ENCODE measurements at places on chromosomes 1 and 21.

DNA sequence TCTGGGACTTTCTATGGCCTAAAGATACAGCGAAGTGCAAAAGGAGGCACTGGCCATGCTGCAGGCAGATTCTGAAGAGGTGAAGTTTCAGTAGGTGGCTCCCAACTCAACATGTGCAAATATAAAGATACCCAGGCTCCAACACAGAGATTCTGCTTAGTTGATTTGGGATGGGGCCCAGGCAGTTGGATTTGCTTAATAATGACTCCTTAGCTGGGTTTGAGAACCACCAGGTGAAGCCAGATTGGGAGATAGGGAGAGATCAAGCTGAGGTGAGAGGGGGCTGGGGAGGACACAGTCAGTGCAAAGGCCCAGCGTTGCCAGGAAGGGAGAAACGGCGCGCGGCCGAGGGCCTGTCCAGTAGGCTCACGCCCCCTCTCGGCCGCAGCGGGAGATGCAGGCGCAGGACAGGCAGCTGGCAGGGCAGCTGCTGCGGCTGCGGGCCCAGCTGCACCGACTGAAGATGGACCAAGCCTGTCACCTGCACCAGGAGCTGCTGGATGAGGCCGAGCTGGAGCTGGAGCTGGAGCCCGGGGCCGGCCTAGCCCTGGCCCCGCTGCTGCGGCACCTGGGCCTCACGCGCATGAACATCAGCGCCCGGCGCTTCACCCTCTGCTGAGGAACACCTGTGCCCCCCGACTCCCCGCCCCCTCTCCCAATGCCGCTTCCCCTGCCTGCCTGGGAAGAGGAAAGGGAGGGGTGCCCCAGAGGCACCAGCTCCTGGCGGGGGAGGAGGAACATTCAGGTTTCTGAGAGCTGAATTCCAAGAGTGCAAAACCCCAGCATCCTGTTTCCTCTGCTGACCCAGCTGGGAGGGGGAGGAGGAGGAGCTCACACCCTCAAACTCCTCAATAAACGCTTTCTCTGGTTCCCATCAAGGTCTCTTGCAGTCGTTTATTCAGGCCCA is 1.2 kb downstream of the FAM167B start:
- DNase-seq, result no peak

DNA sequence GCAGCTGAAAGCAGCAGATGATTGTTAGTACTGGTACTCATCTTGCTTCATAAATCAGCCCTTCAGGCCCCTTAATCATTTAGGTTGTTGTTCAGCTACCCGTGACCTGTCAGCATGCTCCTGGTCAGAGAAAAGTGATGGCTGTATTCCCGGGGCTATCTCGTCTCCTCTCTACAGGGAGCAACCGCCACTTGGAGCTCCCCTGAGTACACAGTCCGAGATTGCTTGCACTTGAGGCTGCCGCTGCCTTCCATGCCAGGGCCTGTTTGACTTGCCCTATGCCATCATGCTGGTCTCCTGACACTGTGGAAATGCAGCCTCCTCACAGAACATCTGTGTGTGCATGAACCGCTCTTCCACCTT is 97.5 kb downstream of the SPATA46 start:
- DNase-seq, result no peak

- no peak for DNase-seq
Observed at GRCh38 chr1:57832612-57833011, 408.8 kb upstream of the DAB1 start.

DNA sequence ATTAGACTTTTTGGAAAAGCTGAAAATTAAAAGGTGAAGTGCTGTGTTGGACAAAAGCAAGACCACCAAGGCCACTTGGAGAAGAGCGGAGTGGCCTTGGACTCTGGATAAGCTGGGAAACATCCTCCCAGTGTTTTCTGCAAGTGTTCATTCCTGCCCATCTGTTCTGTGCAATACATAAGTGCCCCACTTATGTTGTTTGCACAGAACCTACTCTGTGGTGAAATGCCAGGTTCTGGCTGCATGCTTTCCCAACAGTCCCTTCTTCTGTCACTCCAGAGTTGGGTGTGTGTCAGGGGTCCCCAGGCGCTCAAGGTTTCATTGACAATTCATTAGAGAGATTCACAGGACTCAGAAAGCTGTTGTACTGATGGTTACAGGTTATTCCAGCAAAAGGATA is 30.3 kb downstream of the NHLH2 start:
- DNase-seq, result no peak

DNA sequence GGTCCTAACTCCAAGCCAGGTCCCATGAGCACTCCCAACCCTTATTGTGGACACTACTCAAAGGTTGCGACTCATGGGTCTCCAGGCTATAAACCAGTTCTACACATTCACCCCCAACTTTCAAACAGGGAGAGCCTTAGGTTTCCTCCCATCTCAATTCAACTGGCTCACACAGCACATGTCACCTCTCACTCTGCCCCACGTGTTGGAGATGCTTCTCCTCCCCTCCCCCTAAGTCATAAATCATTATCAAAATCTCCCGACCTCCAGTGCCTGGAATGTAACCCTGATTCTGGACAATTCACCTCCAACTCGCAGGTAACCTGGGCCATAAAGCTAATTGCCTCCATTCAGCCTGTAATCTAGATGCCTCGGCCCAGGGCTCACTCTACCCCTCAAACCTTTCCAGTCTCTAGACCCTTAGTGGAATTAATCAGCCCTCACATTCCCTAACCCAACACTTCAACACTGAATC is 595 bp downstream of the AK2 start:
- DNase-seq, result no peak

- DNase-seq, result no peak
Observed at GRCh38 chr1:195954848-195955247, 653.4 kb downstream of the KCNT2 start.

DNA sequence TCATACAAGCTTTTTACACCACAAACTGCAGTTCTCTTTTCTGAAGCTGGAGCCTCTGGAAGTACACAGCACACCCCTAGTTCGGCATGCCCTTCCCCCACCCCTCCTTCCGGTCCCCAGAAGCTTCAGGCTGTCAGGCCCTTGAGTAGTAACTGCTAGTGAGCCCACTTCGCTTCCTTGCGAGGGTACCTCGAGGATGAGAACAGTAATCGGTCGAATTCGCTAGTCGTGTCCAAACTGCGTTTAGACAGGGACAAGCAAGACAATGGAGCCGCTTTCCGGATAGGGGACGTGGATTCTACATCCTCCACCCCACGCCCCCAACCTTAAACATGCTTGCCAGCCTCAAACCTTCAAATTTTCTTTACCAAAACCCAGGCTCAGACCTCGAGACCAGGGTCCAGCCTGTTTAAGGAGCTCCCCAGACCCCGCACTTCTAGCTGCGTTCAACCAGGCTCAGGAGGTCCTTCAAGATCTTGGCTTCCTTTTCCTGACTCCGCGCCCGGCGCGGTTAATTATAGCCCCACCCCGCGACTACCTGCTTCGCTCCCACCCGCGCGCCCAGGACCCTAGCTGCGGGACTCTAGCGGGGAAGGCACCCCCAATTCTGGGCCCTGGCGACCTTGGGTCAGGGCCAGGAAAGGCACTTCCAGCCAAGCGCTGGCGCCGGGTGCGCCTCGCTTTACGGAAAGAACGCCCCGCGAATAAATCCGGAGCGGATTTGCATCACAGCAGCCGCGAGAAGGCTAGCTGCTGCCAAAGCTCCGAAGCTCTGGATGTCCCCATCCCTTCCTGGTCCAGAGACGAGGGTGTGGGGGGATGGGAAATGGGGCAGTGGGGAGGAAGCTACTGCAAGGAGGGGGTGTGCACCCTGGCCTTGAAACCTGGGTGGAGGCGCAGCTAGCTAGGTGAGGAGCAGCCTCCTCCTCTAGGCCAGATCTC is 8.1 kb upstream of the TSPAN1 start:
- no peak for DNase-seq

GRCh38 chr1:205172729-205173366 is 38.7 kb downstream of the DSTYK start:
- DNase-seq, result peak; percentile 92

DNA sequence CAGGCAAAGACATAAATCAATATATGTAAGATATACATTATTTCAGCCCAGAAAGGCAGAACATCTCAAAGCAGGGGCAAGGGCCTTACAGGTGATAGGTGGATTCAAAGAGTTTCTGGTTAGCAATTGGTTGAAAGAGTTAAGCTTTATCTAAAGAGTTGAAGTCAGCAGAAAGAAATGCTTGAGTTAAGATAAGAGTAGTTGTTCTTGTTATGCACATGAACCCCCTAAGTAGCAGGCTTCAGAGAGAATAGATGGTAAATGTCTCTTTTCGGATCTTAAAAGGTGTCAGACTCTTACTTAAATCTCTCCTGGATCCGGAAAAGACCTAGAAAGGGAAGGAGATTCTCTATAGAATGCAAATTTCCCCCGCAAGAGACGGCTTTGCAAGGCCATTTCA is 8.3 kb upstream of the ZBTB40 start:
- no peak for DNase-seq

DNA sequence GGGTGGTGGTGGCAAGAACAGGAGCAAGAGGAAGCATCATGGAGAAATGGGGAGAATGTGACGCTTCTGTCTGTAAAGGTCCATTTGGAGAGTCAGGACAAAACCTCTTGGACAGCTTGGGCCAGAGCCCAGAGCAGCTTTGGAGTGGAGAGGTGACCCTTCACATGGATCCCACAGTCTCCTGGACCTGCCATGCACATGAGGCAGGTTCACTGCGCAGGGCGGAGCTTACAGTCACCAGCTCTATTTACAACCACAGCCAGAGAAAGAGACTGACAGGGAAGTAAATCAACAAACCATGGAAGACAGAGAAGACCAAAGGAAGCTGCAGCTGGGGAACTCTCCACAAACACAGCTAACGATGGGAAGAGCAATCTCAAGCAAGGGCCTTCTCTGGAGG is 828 bp upstream of the RGS8 start:
- no peak for DNase-seq

DNA sequence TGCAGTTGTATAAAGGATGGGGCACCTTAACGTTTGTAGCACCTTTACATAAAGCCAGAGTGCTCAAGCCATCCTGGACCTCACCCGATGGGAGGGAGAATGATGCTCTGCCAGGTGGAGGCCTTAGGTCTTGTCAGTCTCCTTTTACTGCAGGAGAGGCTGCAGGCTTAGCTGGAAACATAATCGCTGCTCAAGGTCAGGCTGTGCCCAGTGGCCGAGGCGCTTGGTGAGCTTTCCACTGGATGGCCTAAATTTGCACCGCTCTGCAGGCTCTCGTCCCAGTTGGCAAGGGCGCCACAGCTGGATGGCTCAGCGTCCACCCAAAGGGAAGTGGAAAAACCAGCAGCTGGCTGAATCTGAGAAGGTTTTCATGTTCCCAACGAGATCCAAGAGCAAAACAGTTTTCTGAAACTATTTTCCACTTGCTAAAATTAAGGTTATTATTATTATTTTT is 438.9 kb downstream of the CAMTA1 start:
- no peak for DNase-seq

DNA sequence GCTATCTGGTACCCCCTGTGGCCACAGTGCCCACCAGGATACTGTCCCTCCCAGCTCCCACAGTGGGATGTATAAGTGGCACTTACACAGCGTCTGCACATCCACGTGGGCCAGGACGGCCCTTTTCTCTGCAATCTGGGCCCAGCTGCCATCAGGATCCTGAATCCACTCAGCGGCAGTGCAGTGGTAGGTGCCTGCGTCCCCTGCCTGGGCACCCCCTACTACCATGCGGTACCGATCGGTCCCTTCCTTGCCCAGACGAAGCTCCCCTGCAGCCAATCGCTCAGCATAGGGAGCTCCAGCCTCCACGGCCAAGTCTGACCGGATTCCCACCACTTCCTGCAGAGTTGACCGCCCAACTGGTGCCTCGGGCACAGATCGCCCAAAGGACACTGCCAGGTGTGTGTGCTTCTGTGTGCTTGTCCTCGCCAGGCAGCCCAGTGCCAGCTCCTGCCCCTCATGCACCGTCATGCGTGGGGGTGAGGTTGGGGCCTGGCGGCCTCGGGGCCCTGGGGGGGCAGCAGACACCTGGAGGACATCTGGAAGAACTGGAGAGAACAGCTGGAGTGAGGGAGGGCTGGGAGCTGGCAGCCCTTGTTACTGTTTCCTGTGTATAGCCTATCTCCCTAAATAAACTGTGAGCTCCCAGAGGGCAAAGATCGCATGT is 4.7 kb downstream of the IGSF8 start:
- DNase-seq, result no peak

GRCh38 chr1:223363856-223364684 is at the start of gene SUSD4:
TSS of gene SUSD4 (minus strand) at chr1:223364176. CDS start at chr1:223363425, 751 bp downstream.
- no peak for DNase-seq

- DNase-seq, result no peak
Observed at GRCh38 chr1:64839732-64840405, 95.0 kb downstream of the RAVER2 start.

GRCh38 chr1:188194916-188195315 is 1366.2 kb downstream of the PLA2G4A start:
- no peak for DNase-seq

- DNase-seq, result no peak
Observed at GRCh38 chr1:155136748-155137147, 1.1 kb downstream of the SLC50A1 start.

DNA sequence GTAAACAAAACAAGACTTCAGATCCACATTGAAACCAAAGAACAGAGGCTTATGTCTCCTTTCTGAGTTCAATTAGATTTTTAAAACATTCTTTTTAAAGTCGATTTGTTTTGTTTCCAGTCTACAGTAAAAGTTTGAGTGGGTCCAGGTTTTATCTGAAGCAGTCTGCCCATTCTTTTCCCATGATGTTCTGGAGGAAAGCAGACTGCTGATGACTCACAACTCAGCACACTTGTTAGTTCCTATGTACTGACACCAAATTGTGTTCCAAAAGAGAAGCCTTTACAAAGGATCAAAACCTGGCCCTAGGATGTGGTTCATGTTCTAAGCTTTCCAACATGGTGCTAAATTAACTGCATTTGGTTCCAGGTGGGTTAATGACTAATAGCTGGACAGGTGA is 11.4 kb upstream of the CCN1 start:
- no peak for DNase-seq

DNA sequence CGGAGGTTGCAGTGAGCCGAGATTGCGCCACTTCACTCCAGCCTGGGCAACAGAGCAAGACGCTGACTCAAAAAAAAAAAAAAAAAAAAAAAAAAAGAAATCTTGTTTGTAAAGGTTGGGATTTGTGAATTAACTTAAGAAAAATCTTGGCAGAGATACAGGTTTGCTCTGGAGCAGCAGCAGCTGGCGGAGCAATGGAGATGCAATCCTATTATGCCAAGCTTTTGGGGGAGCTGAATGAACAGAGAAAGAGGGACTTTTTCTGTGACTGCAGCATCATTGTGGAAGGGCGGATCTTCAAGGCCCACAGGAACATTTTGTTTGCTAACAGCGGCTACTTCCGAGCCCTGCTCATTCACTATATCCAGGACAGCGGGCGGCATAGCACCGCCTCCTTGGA is 5.6 kb downstream of the ZBTB8B start:
- no peak for DNase-seq

DNA sequence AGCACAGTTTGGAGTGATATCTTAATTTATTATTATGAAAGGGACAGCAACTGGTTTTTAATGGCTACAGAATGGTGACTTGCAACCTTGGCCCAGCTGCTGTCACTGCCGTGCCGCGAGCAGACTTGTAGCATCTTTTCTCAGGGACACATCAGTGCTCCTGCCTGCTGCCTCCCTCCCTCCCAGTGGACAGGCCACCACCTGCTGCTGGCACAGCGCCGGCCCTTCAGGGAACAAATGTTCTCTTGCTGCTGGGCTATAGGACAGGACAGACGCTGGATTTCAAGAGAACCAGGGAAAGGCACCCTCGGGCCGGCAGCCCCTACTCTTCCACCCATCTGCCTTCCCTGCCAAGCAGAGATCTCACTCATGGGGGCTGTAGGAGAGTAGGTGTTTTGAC is 413.8 kb upstream of the NFIA start:
- no peak for DNase-seq
